NCI-H345 (cell line): ENCODE measurements at places on chromosomes 6 and 20.

GRCh38 chr6:146287691-146288369 is 255.8 kb upstream of the RAB32 start:
- no peak for DNase-seq

GRCh38 chr6:8182902-8183665 is 80.7 kb upstream of the EEF1E1 start:
- no peak for DNase-seq

DNA sequence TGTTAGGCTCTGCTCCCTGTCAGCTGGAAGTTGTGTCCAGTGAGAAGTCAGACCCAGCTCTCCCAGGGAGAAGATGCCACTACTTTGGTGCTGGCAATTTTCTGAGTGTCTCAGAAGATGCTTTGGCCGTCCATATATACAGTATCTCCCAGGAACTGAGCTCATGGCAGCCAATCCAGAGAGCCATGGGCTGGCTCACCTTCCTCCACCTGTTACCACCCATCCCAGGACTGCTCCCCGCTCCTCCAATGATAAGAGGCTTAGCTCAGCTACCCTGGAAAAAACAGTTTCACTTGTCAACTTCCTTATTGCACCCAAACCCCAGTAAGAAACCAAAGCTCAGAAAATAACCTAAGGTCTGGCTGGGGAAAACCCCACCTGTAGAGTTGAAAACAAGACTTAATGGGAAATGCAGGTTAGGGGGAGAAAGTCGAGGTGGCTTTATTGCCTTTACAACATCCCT is at the start of gene BNIP5:
Gene BNIP5 (minus strand): TSS at position 110 of the 463 bp plus-strand sequence. CDS start 6,198 bp downstream, outside the sequence.
- DNase-seq, result no peak

DNA sequence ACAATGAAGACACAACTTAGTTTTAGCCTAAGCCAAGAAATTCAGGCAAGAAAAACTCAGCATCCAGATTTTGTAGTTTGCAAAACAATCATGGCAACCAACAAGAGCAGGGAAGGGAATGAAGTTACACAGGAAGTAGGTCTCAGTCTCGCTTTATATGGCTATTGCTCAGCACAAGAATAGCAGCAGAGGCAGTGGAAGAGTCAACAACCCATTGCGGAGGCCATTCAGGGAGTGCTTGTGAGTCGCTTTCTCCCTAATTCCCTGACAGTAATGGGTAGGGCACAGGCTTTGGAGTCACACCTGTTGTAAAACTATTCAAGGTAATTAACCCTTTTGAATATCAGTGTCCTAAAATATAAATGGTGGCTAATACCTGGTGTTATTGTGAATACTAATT is 238.5 kb downstream of the HDGFL1 start:
- DNase-seq, result no peak

DNA sequence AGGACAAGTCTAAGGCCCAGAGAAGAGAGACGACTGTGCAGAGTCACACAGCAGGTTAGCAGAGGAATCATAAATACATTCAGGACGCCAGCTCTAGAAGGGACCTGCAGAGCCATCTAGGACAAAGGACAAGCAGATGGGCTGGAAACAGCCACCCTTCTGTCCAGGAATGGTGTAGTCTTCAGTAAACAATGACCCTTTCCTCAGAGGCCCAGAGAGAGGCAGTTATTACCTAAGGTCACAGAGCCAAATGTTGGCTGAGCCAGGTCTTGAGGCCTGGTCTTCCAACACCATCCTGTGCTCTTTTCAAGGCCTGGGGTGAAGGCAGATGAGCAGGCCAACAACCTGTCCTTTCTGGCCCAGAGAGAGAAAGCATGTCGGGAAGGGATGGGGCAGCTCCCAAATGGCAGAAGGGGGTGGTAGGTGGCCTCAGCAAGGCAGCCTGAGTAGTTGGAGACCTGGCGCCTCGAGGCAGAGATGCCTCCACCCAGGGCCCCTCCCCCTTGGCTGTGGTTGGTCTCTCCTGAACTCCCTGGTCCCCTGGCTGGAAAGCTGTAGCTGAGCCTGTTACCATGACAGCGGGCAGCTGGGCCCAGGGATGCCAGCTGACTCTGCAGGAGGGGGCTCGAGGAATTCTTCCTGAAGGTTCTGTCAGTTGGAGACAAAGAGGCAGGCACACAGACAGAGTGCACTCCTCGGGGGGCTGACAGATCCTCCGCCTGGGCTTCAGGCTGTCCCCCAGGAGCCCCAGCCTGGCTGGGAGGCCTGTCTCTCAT is 24.8 kb downstream of the EPB41L1 start:
- DNase-seq, result peak; percentile 26

DNA sequence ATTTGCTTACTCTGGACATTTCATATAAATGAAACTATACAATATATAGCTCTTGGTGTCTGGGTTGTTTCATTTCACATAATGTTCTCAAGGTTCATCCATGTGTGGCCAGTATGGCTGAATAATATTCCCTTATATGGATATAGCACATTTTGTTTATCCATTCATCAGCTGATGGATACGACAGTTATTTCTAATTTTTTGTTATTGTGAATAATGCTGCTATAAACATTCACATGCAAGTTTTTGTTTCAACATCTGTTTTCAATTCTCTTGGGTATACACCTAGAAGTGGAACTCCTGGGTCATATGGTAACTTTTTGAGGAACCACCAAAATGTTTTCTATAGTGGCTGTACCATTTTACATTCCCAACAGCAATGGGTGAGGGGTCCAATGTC is 101.1 kb downstream of the CDK19 start:
- DNase-seq, result no peak

- DNase-seq, result no peak
These were observed 1516.4 kb upstream of the DEFB115 start for GRCh38 chr20:29740951-29741593.

DNA sequence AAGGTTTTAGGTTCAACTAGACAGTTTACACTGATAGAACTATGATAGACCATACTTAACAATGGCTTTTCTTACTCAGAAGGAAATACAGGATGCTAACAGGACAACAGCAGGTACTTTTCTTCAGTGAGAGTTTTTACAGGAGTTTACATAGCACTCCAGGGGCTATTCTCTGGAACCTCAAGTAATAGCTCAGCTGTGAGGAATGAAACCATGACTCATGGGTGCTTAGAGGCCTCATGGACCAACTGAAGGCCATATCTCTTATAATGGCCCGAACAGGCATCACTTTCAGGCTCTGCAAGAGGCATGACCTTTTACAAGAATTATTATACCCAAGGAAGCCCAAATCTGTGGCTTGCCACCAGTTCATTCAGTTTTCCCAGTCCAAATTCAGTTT is 31.8 kb downstream of the TREML1 start:
- peak; percentile 8 for DNase-seq

DNA sequence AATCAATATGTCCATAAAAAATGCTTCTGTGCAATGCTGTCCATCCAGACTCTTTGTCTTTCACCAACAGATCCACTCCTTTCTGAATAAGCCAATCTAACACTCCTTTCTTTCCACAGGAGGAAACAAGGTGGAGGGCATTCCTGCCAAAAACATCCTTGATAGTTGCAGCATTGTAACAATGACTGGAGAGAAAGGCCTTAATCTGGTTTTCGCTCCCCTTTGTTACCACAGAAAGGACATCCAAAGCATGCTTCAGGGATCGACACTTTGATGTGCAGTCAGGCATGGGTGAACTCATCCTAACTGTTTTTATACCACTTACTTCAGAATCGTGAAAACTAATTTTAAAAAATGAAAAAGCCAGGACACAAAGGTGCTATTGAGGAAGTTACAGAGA is 7.4 kb downstream of the IBTK start:
- DNase-seq, result peak; percentile 67

- no peak for DNase-seq
These were observed 28.3 kb downstream of the NPEPL1 start for GRCh38 chr20:58720890-58721289.

DNA sequence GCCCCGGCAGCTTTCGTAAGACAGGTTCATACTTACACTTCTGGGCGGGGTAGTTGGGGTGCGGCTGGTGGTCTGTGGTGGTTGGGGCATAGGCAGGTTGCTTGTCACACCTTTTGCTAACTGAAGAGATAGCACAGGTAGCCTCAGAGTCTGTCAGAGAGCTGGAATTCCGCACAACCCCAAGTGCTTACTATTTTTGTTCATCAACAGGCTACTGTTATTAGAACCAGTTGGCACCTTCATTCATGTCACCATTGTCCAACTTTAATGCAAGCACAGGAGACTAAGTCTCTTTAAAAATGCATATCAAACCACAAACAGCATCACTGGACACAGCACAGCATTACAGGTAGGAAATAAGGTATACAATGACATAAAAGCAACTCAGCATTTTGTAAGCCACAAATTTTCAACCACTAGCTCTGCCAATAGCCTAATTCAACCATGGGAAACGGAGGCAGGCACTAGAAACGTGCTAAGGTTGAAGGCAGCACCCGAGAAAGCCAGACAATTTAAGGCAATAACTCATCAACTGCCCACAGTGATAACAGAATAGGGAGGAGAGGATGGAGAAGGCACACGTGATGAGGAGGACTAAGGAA is 143.8 kb downstream of the ZMYND8 start:
- no peak for DNase-seq
